ENCODE measurements at places on chromosomes 16 and 17. TPM values are rescaled to one million over a fixed set of nuclear protein-coding genes. Genes with fewer than 3 reads are reported as not detected.

GRCh38 chr17:28549236-28550132 is 2.9 kb downstream of the UNC119 start:
- no peak for DNase-seq

GRCh38 chr17:47811709-47812108 is 9.9 kb downstream of the OSBPL7 start:
- DNase-seq, result no peak

The SPNS1 gene
- 24.5 TPM for total RNA-seq

The CNTD1 gene
- under 0.01 TPM for total RNA-seq

- no peak for DNase-seq
These were observed 118.4 kb upstream of the IRX5 start for GRCh38 chr16:54812229-54812628.

The DNAJA3 gene
- 52.7 TPM for total RNA-seq

GRCh38 chr16:20214401-20214800 is 112.9 kb downstream of the GP2 start:
- no peak for DNase-seq

GRCh38 chr16:73027685-73028111 is 20.2 kb downstream of the ZFHX3 start:
- DNase-seq, result no peak
